ENCODE measurements at places on chromosomes 13 and 19. TPM values are rescaled to one million over a fixed set of nuclear protein-coding genes. Genes with fewer than 3 reads are reported as not detected.

DNA sequence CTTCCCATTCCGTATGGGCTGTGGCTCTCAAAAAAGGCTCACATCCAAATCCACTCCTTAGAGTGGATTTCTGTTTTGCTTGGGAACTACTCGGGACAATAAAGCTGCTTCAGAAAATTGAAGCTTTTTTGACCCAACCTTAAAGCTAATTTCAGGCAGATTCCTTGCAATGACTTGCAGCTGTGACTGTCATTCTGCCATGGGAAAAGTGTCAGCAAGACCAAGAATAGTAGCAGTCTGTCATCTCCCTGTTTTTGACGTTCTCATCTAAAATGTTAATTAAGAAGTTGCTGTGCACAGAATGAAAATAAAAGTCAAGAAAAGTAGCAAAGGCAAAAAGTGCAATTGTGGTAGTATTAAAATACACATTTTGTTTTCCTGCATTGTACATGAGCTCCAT, 304.7 kb downstream of the COG6 start:
- no peak for DNase-seq

- no peak for DNase-seq
Observed at GRCh38 chr19:12485052-12485416, 418 bp upstream of the ZNF709 start.

DNA sequence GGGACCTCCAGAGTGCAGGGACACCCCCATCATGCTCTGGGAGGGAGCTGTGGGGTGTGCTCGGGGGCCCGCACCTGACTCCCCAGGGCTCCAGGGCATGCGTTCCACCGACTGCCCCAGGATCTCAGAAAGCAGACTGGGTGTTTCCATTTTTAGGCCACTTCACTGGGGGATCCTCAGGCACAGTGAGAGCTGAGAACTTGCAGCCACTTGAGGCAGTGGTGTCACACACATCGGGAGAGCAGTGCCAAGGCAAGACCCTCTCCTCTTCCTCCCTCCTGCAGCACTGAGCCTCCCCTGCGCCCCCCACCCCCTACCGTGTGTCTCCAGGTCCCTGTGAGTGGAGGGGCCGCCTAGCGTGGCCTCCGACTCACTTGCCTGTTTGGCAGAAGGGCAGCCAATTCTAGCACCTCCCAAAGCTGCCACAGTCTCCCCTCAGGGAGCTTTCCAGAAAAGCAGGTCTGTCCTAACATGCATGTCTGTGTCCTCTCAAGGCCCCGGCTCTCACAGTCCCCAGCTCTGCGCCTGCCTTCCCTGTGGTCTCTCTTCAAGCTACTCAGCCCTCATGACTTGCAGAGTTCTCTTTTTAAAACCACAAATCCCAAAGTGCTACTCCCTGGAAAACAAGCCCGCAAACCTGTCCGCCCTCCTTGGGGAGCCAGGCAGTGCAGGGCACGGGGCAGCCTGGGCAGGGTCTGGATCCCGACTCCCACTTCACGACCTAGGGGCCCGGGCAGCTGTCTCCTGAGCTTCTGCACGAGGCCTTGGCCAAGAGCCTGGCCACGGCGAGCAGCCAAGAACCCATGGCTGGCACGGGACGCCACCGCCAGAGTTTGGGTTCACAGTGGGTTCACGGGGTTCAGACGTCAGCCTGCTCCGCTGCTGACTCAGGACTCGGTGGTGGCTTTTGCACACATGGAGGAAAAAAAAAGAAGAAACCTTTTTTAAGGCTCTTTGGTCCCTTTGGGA, 94.1 kb downstream of the STK24 start:
- DNase-seq: peak; percentile 68

DNA sequence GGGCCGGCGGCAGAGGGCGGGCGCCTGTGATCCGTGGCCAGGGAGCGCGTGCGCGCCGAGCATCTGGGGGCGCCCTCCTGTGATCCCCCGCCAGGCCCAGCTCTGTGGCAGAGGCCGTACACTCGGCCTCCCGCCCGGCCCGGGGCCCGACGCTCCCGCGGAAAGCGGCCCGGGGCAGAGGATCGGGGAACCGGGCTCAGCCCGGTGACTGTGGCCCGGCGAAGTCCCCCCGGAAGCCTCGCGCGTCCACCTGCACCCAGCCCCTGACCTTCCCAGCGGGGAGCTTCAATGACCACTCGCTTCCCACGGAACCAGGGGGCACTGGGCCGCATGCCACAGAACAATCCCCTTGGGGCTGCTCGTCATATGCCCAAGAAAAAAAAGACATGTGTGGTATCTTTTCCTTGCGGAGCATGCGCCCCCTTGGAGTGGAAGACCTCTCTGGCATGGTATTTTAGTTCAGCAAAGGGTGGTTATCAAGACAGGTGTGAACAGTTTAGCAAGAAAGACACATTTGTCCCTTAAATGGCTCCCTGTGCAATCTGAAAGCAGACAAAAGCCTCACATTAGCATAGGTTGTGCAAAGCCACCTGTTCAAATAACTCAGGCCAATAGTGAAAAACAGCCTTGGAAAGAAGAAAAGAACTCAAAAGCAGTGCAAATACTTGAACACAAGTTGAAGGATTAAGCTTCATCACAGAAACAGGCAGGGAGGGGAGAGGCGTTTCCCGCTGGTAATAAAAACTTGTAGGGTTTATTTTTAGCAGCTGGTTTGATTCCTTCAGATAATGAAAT, 290.9 kb upstream of the SOX21 start:
- no peak for DNase-seq

IFNL1 gene
- not detected for total RNA-seq

DGKH gene
- total RNA-seq: 8.9 TPM

- no peak for DNase-seq
Observed at GRCh38 chr13:94515374-94515773, 35.9 kb upstream of the DCT start.

GRCh38 chr19:2057484-2058469, 6.7 kb upstream of the MKNK2 start:
- no peak for DNase-seq

DNA sequence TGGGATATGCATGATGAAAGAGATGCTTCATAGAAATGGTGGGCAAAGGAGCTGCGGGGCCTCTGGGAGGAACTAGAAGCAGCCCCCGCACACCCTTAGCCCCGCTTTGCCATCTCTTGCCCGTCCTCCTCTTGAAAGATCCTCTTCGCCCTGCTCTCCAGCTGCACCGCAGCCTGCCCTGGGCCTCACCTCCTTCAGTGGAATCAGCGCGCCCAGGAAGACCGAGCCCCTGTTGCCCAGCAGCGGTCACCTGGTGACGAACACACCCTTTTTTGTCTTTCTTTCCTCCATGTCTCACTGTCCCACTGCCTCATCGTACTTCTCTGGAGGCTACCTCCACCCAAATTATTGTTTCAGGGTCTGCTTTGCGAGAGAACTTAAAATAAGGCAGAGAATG, 807.6 kb downstream of the UQCRFS1 start:
- DNase-seq: no peak

DNA sequence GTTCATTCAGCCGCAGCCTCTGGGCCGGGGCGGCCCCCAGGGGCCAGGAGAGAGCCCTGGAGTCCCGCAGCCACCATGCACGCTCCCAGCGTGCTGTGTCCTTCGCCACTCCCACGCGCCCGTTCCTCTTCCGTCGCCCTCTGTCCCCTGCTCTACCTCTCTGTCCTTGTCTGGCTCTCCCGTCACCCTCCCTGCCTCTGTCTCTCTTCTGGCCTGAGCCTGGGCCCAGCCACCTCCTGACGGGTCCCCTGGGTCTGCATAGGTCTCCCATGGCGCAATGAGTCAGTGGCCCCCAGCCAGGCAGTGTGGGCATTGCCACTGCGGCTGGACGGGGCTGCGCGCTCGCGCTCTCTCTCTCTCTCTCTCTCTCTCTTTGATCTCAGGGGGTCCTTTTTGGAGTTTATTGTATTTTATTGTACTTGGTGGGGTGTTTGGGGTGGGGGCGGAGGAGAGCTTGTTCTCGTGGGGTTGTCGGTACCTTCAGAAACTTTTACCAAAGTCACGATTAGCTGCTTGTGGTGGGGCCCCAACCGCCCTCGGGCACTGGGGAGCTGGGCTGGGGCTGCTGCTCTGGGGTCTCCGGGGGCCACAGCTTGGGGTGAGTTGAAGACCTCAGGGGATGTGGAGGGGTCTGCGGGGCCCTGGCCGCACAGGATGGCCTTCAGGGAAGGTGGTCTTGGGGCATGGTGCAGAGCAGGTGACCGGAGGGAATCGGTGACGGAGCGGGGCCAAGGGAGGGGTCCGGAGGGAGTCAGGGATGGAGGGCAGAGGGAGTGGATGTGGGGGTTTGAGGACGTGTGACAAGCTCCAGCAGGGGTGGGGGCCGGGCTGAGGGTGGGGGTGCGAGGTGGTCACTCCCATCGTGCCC, 1.7 kb upstream of the TGFBR3L start:
- DNase-seq: no peak

CERS1 gene
- not detected for total RNA-seq

DNA sequence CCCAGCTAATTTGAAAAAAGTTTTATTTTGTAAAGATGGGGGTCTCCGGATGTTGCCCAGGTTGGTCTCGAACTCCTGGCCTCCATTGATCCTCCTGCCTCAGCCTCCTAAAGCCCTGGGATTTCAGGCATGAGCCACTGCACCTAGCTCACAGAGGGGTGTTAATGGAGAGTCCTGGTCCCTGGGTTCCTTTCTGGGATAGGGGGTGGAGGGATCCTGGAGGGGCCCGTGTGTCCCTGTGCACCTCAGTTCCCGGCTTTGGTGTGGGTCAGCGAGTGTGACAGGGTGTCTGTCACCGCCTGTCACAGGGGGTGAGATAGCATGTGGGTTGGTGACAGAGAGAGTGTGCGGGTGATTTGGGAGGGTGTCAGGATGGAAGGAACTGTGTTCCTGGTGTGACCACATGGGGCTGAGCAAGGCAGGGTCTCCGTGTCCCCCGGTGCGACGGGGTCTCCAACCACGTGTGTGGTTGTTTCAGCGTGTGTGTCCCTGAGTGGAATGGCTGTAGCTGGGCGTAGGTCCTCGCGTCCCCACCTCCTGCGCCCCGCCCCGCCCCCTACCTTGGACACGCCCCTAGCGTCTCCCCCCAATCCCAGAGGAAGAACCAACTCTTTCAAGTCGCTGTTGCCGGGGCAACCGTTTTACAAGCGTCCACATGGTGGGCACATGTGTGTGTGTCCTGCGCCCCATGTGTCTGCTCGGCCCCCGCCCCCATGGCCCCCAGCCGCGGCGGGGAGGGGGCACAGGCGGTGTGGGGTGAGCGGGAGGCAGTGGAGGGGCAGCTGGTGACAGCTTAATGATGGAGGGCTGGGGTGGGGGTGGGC, 2.9 kb upstream of the NRTN start:
- DNase-seq: no peak

- no peak for DNase-seq
Observed at GRCh38 chr19:4399812-4400134, 574 bp downstream of the SH3GL1 start.

GRCh38 chr13:32837307-32837972, 178.8 kb upstream of the KL start:
- DNase-seq: no peak

DNA sequence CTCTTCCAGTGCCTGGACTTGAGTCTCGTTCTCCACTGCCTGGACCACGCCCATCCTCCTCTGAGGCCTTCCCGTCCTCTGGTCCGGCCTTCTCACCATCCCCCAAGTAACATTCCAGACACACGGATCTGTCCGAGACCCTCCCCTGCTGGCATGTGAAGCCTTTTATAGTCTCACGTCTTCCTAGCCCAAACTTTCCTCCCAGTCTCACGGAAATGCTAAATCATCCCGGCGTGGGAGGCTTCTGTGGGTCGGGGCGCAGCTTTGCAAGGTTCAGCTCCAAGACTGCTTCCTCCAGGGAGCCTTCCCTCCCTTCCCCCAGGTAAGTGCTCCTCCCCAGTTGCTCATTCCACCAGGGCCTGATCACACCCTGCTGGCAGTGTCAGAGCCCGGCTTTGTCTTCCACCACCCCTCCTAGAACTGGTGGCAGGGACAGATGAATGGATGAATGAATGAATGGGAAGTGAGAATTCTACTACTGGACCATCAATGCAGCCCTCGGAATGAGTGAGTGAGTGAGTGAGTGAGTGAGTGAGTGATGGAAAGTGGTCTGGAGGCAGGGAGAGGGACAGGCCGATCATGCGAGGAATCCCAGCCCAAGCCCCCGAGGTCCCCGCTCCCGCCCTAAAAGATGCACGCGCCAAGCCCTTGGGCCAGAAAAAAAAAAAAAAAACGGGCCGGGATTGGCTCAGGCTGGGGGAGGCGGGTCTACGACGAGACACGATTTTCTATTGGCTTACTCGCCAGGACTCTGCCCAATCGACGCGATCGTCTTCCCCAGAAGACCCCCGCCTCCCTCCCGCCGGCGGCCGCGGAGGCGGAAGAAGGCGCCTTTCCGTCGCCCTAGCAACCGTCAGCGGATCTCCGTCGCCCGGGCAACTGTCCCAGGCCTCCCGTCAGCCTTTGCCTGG, 9.3 kb downstream of the EPHX3 start:
- peak; percentile 86 for DNase-seq

GRCh38 chr13:21434588-21434987, 24.5 kb downstream of the ZDHHC20 start:
- no peak for DNase-seq

KISS1R gene
- not detected for total RNA-seq

DNA sequence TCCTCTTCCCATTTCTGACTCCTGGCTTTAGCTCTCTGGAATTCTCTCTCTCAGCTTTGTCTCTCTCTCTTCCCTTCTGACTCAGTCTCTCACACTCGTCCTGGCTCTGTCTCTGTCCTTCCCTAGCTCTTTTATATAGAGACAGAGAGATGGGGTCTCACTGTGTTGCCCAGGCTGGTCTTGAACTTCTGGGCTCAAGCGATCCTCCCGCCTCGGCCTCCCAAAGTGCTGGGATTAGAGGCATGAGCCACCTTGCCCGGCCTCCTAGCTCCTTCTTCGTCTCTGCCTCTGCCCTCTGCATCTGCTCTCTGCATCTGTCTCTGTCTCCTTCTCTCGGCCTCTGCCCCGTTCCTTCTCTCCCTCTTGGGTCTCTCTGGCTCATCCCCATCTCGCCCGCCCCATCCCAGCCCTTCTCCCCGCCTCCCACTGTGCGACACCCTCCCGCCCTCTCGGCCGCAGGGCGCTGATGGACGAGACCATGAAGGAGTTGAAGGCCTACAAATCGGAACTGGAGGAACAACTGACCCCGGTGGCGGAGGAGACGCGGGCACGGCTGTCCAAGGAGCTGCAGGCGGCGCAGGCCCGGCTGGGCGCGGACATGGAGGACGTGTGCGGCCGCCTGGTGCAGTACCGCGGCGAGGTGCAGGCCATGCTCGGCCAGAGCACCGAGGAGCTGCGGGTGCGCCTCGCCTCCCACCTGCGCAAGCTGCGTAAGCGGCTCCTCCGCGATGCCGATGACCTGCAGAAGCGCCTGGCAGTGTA, 2.7 kb downstream of the APOE start:
- DNase-seq: no peak

GRCh38 chr13:52969373-52969772, 59.2 kb upstream of the OLFM4 start:
- no peak for DNase-seq

GRCh38 chr13:39597838-39598237, 5.2 kb downstream of the LHFPL6 start:
- no peak for DNase-seq

- DNase-seq: no peak
Observed at GRCh38 chr13:34358811-34359513, 541.0 kb downstream of the RFC3 start.

- no peak for DNase-seq
Observed at GRCh38 chr13:41970022-41970421, 9.1 kb upstream of the VWA8 start.

ELANE gene
- total RNA-seq: 1.4 TPM

Data from prostate gland (tissue), 2 donors.